Testis (tissue), 5 donors: ENCODE measurements at places on chromosomes 5 and 9.
A peak's percentile ranks its signal among the peaks of the same experiment; 100 is the strongest.

DNA sequence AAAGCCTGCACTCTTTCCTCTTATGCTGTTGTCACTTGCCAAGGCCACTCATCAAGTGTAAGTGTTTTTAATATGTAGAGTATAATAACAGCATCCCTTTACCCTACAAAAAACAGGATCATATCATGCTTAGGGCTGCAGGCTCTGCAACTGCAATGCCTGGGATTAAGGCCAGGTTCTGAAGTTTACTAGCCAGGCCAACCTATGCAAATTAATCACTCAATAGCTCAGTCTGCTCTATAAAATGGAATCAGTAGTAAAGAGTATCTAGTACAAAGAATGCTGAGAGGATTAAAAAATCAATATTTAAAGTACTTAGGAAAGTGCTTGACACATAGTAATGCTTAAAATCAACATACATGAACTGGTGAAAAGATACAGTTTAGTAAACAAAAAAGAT, 253.3 kb downstream of the EDIL3 start:
- no peak for DNase-seq

GRCh38 chr9:84688956-84689355, 19.4 kb downstream of the NTRK2 start:
- no peak for DNase-seq

DNA sequence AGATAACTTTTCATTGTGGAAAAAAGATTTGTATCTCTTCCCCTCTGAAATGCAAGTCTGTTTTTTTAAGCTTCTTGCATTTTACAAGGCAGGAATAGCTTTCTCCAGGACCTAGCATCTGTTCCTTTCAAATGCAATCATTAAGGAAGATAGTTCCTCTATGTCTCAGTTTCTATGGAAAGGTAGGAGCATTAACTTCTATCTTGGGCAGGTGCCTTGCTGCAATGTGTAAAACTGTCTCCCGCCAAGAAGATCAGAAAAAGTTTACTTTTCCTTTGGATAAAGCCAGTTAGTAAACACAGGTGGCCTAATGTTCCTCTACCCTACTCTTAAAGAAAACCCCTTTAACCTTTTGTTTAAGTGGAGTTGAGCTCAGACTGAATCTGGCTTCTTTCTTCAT, 560.6 kb upstream of the CYLC2 start:
- no peak for DNase-seq

DNA sequence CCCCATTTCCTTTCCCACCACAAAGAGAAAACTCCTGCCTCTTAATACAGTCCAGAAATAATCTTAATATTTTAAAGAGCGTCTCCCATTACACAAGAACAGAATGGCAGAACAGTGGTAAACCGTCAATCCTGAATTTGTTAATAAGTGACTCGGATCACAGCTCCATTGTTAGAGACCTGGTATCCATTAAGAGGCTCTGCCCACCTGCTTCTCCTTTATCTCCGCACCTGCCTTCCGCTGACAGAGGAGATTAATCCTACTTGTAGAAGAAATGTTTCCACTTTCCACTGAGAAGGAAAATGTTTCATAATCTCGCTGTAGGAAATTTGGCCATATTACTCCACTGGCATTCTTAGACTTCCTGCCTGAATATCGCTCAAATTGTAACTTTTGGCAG, 1493.2 kb downstream of the MAT2B start:
- no peak for DNase-seq

DNA sequence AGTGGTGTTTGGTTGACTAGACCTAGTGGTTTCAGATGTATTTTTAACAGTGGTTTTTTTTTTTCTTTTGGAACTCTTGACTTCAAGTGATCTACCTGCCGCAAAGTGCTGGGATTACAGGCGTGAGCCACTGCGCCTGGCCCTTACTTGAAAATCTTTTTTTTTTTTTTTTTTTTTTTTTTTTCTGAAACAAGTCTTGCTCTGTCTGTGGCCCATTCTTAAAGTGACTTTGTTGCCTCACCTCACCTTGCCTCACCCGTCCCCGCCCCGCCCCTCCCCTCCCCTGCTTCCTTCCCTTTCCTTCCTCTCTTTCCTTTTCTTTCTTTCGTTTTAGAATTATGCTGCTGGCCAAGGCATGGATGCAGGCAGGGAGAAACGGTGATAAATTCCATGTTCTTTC, 26.0 kb downstream of the GPBP1 start:
- DNase-seq, result no peak

- DNase-seq, result no peak
Observed at GRCh38 chr9:136111910-136112309, 6.8 kb downstream of the TMEM250 start.

GRCh38 chr9:114811966-114812636, 6.3 kb upstream of the TNFSF15 start:
- no peak for DNase-seq

GRCh38 chr5:92703976-92704375, 877.0 kb downstream of the NR2F1-AS1 start:
- no peak for DNase-seq

DNA sequence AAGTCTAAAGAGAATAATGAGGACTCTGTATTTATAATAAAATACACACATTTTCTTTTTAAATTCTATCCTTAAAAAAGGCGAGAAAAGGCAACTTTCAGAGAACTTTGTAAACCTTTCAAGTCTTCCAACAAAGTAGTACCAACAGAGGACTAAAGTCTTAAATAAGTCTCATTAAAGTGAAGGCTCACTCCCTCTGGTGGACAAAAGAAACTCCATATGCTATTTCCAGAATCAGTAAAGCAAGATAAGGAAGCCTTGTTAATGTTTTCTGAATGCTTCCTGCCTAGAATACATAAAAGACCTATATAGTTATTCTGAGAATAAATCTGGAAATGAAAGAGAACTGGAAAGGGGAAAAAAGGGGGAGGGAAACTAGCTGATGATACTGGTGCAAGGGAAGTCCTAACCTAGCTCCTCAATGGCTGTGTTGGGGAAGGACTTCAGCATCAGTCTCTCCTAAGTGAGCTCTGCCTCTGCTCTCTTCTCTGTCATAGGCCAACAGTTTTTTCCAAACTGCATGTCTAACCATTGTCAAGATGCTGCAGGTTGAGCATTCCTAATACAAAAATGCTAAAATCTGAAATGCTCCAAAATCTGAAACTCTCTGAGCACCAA, 7.2 kb downstream of the HMGCS1 start:
- peak; percentile 18 for DNase-seq

DNA sequence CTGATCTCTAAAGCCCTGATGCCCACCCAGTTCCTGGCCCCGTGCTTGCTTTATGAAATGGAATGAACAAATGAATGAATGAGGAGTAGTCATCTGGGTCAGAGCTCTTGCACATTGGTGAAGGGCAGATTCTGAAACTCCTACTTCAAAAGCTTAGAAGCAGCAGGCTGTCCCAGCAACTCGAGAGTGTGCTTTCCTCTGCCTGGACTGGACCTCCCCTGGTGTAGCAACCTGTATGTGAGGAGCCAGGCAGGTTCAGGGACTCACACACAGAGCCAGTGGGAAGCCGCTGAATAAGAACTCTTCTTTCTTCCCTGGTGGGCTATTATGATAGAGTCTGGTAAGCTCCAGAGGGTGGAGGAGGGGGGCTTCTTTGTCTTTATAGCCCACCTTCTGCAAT, 396.4 kb downstream of the CDK5RAP2 start:
- no peak for DNase-seq

- DNase-seq, result no peak
Observed at GRCh38 chr5:143106174-143106573, 297.3 kb downstream of the NR3C1 start.

DNA sequence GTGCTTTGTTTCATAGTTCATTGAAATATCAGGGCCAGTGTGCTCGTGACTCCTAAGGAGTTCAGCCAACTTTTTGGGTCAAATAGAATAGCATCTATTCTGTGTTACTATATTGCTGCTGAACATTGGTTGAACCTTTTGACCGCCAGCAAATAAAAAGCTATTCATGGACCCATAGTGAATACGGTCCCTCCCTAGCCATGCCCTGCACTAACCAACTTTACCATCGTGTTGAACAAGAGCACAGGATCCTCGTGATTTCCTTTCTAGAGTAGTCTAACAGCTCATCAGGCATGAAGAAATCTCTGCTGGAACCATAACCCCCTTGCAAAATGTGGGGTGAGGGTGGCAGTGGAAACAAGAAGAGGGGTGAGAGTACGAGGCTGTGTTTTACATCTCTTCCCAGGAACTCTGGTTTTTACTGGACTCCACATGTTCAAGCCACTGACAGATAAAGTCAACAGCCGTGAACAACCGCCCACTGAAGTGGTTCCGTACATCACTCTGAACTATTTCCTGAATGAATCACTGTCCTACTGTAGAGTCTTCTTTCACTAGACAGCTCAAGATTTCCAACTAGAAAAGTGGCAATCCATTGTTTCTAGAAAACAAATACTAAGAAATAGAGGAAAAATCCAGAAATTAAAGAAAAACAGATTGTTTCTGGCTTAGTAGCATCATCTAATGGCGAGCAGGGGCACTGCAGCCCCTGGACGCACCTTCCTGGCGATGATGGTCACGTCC, 70.1 kb upstream of the SPATA31E1 start:
- peak; percentile 29 for DNase-seq

DNA sequence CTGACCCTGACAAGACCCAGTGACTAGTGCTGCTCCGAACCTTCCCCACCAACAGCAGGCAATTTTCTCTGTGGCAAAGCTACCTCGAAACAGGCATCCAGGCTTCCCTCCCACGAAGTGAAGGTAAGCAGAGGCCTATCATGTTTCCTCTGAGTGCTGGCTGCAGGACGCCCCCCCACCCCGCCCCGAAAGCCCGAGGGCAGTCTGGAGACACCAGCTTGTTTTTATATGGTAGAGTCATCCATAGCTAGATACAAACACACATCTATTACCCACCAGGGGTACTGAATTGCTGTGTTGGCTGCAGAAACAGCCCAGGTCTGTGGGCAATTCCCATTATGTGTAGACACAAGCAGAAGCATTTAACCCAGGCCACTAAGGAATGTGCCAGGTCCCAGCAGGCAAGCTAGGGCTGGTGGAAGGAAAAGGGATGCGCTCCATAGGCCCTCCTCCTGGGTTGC, 40.4 kb downstream of the LIX1 start:
- no peak for DNase-seq

- peak; percentile 63 for DNase-seq
Observed at GRCh38 chr5:65076251-65076869, 307.6 kb downstream of the CWC27 start.

DNA sequence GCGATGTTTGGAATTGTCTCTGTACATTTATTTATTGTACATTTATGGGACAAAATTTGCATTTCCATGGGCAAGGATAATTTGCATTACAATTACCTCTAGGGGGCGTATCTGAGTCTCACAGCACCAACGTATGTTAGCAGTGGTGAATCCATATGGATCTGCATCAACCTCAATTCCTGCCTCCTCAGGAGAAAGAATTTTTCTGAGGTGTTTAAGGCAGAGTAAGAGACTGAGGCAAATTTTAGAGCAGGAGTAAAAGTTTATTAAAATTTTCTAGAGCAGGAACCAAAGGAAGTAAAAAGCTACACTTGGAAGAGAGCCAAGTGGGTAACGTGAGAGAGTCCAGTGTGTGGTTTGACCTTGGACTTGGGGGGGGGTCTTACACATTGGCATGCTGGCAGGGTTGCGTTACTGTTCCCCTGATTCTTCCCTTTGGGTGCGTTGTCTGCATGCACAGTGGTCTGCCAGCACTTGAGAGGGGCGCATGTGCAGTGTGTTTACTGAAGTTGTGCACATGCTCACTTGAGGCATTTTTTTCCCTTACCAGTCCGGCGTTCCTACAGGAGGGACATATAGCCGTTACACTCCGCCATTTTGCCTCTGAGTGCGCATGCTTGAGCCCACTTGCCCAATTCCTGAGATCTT, 21.0 kb upstream of the RAB14 start:
- peak; percentile 81 for DNase-seq

GRCh38 chr9:78694974-78695373, 398.0 kb downstream of the PSAT1 start:
- no peak for DNase-seq

DNA sequence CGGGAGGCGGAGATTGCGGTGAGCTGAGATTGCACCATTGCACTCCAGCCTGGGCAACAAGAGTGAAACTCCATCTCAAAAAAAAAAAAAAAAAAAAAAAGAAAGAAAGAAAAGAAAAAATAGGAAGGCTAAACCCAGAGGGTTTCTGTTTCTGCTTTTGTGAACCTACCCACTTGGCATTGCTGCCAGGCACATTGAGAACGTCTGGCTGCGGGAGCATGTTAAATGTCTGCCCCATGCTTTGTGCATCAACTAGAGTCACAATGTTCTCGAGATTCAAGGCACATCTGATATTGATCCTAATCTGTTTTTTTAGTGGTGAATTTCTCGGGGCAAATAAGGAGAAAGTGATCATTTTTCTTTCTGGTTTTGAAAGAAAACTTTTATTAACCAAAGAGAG, 2.8 kb downstream of the SLC25A25 start:
- DNase-seq, result no peak

DNA sequence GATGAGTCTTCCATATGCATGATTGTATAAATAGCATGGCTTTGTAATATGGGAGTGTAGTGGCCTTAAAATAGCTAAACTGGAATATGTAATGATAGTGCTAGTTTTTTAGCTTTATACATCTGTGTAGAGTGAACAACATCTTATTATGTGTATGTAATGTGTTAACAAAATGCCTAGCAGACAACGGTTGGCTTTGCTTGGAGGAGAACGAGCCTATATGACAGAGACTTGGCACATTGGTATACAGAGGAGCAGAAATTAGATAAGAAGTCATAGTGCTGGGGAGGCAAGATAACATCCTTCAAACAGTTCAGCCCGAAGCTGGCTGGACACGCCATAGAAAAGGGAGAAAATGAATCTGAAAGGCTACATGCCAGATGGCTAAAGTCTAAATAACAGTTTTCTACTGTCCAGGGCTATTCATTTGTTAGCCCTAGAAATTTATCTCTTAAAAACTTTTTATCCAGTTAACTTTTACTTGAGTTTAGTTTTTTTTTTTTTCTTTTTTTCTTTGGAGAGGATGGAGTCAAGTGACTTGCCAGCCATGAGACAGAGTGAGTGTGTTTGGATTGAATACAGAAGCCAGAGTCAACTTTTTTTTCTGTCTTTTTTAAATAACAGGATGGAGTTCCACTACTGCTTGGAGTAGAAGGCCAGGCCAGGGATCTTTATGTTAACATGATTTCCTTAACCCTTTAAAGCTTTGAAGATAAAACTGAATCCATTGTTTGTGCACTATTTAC, 214.4 kb upstream of the ACTBL2 start:
- DNase-seq, result peak; percentile 18

DNA sequence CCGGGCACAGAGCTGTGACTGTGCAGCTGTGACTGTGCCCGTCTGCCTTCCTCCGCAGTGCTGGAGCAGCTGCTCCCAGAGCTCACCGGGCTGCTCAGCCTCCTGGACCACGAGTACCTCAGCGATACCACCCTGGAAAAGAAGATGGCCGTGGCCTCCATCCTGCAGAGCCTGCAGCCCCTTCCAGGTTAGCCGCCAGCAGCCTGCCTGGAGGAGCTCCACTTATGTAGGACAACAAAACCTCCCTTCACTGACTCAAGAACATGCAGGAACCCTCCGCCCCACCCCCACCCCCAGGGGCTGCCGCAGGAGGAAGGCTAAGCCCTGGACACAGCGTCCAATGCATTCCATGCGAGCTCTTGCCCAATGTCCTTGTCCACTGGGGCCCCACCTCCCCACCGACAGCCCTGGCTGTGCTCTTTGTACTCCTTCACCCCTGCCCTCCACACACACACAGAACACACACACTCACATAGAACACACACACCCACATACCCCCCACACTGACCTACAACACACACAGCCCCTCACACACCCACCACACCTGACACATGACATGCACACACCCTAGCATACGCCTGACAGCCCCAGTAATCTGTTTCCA, 27.9 kb downstream of the AFAP1L1 start:
- DNase-seq, result peak; percentile 57

- DNase-seq, result no peak
Observed at GRCh38 chr5:125720721-125721120, 702.5 kb upstream of the GRAMD2B start.

GRCh38 chr5:157189223-157189622, 8.6 kb downstream of the ITK start:
- no peak for DNase-seq
